ENCODE measurements at places on chromosomes 6 and 20.

DNA sequence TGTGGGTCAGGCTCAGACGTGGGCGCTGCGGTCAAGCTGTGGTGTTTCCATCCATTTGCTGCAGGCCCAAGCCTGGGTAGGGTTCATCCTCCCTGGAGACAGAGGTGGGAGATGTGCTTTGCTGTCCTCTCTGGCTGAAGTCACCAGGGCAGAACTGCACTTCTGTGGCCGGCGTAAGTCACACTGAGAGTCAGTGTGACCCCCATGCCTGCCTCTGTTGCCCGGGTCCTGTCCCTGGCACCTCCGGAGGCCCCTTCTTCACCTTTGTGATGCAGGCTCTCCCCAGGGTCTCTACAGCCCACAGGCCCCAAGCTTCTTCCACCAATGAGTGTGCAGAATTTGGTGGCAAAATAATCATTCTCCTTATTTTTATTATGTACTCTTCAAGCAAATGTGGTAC is 53.8 kb upstream of the DACT2 start:
- DNase-seq = no peak

- no peak for DNase-seq
These were observed 138.3 kb upstream of the HMGN3 start for GRCh38 chr6:79372757-79373156.

DNA sequence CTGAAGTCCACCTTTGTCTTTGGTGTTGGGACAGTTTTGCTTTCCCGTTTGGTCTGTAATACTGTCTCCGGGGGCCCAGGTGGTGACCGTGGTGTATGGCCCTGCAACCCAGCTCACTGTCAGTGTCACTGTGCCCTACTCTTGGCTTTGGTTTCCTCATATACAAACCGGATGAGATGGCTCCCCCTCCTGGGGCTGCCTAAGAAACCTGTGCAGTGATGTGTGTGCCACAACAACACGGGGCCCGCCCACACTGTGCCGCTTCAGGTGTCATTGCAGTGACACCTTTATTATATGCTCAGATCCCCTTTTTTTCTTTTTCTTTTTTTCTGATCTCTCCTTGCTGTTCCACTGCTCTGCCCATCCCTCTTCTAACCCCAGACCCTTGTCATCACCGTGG is 73.9 kb downstream of the RAMACL start:
- no peak for DNase-seq

GRCh38 chr6:84847390-84848160 is 83.2 kb upstream of the TBX18 start:
- no peak for DNase-seq

GRCh38 chr6:81761197-81761596 is 8.7 kb upstream of the TENT5A start:
- no peak for DNase-seq

- no peak for DNase-seq
These were observed 21.2 kb downstream of the MRPS18A start for GRCh38 chr6:43666196-43666920.

DNA sequence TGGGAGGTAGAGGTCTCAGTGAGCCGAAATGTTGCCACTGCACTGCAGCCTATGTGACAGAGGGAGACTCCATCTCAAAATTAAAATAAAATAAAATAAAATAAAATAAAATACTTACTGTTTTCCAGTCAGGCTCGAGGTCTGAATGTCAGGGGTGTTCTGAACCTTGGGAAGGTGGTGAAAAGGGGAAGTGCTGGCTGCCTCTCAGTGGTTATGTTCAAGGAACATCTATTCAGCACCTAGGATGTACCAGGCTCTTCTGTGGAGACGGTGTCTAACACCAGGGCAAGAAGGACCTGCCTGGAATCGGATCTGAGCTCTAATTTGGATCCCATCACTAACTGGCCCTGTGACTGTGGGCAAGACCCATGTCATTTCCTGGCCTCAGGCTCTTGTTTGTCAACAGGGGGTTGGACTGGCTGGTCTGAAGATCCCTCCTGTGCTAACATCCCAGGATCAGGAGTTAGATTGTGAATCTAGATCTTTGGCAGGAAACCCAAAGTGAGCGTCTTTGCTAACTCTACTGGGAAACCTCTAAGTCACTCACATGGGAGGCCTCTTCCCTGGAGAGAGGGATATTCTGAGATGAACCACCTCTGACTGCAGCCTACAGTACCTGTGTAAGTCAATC is 63.4 kb upstream of the SIRPG start:
- no peak for DNase-seq

DNA sequence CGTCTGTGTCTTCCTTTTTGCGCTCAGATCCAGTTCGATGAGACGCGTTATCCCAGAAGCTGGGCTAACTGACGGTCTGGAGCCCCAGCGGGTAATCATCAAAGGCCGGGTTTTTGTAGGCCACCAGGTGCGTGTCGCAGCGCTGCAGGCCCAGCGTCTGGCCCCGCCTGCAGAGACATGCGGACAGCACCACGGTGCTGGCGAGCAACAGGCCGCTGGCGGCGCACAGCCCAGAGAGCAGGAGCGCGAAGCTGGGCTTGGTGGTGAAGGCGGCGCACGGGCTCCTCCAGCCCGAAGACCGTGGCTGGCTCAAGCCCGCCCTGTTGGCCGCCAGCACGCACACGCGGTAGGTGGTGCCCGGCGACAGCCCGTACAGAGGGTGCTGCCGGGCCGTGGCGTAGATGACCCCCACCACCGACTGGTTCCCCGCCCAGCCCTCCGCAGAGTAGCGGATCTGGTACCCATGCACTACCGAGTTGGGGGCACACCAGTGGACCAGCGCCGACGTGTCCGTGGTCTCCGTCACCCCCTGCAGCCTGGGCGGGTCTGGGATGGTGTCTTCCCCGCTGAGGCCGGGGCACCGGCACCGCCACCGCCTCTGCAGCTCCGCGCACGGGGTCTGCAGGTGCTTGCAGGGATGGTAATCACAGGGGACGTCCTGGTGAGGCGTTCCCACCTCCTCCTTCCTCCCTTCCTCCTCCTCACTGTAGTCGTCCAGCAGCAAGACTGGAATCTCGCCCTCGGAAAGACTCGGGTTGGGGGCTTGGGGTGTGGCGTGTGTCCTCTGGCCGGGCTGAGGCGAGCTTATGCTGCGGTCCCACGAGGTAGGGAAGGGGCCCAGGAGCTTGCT is 12.7 kb downstream of the LRRN4 start:
- no peak for DNase-seq

GRCh38 chr20:33071198-33071597 is 8.2 kb upstream of the BPIFB4 start:
- no peak for DNase-seq

- no peak for DNase-seq
These were observed 220.8 kb upstream of the HEY2 start for GRCh38 chr6:125528621-125529041.

DNA sequence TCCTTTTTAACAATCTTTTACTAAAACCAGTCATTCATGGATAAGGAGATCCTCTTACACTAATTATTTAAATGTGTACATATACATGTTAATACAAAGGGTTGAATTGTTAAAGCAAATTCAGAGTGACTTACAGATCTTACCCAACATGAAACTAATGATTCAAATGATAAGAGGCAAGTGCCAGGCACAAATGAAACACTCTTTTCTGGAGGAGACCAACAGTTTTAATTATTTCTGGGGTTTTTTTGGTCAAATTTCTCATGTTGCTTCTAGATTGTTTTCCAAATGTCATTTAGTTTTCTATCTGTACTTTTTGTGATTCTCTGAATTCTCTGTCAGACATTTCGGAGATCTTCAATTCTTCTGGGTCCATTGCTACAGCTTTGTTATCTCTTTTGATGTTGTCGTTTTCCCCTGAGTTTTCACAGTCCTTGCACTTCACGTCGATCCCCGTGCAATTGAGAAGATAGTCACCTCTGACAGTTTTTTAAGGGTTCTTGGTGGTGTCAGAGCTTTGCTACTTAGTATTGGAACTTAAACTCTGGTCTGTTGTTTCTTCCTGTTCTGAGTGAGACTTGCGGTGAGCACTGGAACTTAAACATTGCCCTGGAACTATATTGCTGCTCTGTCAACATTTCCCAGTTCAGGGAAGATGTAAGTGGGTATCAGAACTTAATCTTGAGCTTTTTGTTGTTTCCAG is 23.2 kb downstream of the MAS1 start:
- DNase-seq = no peak

GRCh38 chr6:63249875-63250482 is 38.7 kb downstream of the FKBP1C start:
- DNase-seq = no peak

- no peak for DNase-seq
These were observed 80.2 kb downstream of the LRFN2 start for GRCh38 chr6:40506954-40507353.

DNA sequence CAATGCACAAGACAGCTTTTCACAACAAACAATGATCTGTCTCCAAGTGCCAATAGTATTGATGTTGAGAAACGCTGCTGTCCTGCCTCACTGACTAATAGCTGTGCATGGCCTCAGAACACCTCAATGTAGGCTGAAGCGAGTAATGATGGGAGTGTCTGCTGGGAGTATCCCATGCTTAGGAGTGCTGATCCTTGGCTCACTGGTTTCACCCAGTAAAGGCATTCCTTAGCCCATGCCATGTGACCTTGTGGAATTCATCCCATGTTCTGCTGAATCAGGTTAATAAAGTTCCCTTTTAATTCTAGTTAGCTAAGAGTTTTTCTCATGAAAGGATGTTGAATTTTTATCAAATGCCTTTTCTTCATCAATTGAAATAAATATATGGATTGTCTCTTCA is 3.8 kb upstream of the WFDC12 start:
- no peak for DNase-seq

DNA sequence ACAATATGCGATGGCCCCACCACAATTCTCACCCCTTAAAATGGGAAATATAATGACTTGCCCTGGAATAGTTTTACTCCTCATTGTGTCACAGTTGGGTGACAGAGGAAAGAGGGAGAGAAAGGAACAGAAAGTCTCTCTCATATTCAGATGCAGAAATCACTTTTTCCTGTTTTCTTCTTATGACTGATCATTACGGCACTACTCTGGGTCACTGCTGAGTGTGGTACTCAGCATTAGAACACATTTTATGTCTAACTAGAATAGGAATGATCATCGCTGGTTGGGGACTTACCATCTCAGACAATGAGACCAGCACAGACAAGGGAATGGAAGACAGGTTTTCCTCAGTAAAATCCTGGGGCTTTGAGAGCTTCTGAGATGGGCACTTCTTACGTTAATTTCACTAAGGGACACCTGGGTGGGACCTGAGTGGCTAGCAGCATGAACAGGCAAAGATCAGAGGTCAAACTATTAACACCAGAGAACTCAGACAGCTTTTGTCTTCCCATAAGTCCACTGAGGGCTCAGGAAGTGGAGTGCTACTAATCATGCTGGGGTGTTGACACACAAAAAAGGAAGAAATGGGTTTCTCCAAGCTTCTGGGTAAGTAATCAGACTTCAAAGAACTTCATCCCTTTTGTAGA is 54.9 kb upstream of the ARHGAP18 start:
- no peak for DNase-seq

- DNase-seq = no peak
These were observed 654 bp downstream of the CST11 start for GRCh38 chr20:23451956-23452487.

GRCh38 chr6:70686548-70687133 is 19.0 kb downstream of the SMAP1 start:
- DNase-seq = no peak

- DNase-seq = no peak
These were observed 33.3 kb downstream of the GSTA3 start for GRCh38 chr6:52876056-52876787.

DNA sequence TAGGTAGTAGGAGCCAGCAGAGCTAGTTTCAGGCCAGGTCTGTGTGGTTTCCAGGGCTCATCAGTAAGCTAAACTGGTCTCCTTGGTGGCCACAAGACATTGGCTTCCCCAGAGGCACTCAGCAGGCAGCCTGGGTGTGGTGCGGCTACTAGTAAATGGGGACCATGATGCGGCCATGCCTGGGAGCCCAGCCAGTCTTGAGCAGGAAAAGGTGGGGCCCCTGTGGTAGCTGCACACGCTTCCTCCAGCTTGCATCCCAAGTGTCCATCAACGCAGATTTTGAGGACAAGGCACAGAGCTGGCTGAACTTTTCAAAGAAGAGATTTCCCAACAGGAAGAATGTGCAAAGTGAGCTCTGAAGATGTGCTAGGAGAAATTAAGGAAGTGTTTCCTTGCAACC is 107.4 kb upstream of the NAA20 start:
- DNase-seq = no peak

- no peak for DNase-seq
These were observed 77.8 kb downstream of the PKHD1 start for GRCh38 chr6:52009466-52010140.

- DNase-seq = no peak
These were observed 141.3 kb downstream of the PRL start for GRCh38 chr6:22155551-22155950.

- no peak for DNase-seq
These were observed at the start of gene GCM1 for GRCh38 chr6:53148684-53149083. TSS of gene GCM1 (minus strand) at chr6:53148841. CDS start at chr6:53145632, 3,209 bp downstream.

GRCh38 chr6:73043446-73043845 is 181.8 kb downstream of the KHDC1L start:
- DNase-seq = no peak

GRCh38 chr6:109901976-109902375 is 76.1 kb upstream of the GPR6 start:
- DNase-seq = no peak

DNA sequence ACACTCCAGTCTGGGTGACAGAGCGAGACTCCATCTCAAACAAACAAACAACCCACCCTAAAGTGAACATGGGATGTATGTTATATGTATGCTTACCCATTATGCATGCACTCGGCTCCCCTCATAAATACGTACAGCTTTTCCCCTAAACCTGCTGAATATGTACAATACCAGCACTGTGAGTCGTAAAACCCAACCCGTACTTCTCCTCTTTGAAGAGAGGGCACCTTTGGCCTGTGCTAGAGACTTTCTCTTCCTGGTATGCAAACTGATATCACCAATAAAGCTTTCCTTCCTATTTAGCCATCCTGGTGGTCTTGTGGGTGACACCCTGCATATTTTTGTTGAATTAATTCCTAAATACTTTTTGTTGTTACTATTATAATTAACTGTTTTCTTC is 51.3 kb downstream of the VSTM2L start:
- no peak for DNase-seq

- DNase-seq = no peak
These were observed 161.8 kb upstream of the GRIK2 start for GRCh38 chr6:101231606-101232235.

- DNase-seq = no peak
These were observed 90.0 kb downstream of the PLG start for GRCh38 chr6:160791981-160792418.

DNA sequence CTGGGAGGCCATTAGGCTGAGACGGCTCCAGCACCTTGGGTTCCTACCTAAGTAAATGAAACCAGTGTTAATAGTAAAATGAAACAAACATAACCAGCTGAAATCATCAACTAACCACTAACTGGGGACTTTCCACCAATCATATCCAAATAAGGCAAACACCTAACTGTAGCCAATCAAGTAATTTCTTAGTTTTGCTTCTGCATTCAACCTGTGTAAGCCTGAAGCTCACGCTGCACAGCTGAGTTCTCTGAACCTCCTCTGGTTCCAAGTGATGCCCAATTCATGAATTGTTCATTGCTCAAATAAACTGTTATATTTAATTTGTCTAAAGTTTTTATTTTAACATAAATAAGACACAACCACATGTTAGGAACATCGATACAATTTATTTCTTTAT is 22.5 kb downstream of the KLHL32 start:
- no peak for DNase-seq

Data from stimulated activated CD4-positive, alpha-beta T cell treated with anti-CD3 and anti-CD28 coated beads, Interleukin-1b, Interleukin-23, amount 100 ng/mL, for 1 hour (primary cell).